Activated CD4-positive, alpha-beta memory T cell treated with anti-CD3 and anti-CD28 coated beads for 36 hours (primary cell): ENCODE measurements at places on chromosomes 2 and 18.

DNA sequence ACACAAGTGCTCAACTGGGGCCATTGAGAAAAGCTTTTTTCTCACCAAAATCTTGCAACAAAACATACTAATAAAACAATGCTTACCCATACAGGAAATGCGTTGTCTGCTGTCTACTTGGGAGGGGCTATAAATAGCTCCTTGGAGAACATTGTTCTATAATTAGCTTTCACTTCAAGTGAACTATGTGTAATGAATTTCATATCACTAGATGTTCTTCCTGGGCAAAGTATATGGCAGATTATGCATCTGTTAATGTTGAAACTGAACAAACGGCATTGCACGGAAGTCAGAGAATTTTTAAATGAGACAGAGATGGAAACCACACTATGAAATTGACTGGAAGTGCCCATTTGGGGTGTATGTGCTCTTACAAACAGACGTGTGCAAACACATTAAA, 6.4 kb upstream of the NPAS2 start:
- H3K4me3 ChIP-seq: no peak overlapping the region
- H3K4me1 ChIP-seq: peaks cover 18% of the 10 kb centered on the region
- H3K36me3 ChIP-seq: no peaks in the 10 kb centered on the region

DNA sequence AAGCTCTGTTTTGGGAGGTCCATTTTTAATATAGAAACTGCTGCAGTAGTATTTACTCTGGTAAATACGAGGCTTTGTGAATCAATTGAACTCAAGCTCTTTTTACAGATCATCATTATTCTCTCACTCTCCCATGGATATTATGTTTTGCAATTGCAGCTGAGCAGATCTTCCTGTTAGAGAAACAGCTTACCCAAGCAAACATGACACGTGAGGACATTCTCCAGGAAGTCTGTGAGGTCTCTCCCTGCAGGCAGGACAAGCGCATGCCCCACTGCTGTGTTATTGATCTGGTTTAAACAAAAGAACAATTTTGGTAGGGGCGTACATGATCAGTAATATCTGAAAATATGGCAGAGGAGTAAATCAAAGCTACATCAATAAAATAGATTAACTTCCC, 72.1 kb downstream of the COL6A3 start:
- no peaks in the 10 kb centered on the region for H3K4me1 ChIP-seq
- H3K27me3 ChIP-seq: no peaks in the 10 kb centered on the region
- peaks cover 5% of the 10 kb centered on the region for H3K36me3 ChIP-seq
- no peak for DNase-seq
- no peak overlapping the region for H3K27ac ChIP-seq

GRCh38 chr18:31205273-31205672, 42.6 kb upstream of the DSC1 start:
- H3K4me1 ChIP-seq: no peaks in the 10 kb centered on the region
- no peaks in the 10 kb centered on the region for H3K36me3 ChIP-seq
- H3K27me3 ChIP-seq: no peaks in the 10 kb centered on the region
- no peak overlapping the region for H3K27ac ChIP-seq
- DNase-seq: no peak

GRCh38 chr2:12733846-12734245, 17.1 kb downstream of the TRIB2 start:
- no peaks in the 10 kb centered on the region for H3K27me3 ChIP-seq
- H3K4me1 ChIP-seq: peaks cover 56% of the 10 kb centered on the region
- no peak for DNase-seq
- H3K27ac ChIP-seq: no peak overlapping the region
- peaks cover 3% of the 10 kb centered on the region for H3K36me3 ChIP-seq
- H3K4me3 ChIP-seq: no peak overlapping the region
